ENCODE measurements at places on chromosomes 16 and 17. TPM values are rescaled to one million over a fixed set of nuclear protein-coding genes. Genes with fewer than 3 reads are reported as not detected.

SMPD3 gene
- 1.2 TPM for total RNA-seq

- no peak for DNase-seq
These were observed 22.5 kb downstream of the SPPL2C start for GRCh38 chr17:45867171-45867570.

GRCh38 chr16:26078716-26079355 is 387.1 kb downstream of the HS3ST4 start:
- DNase-seq = no peak

RUSF1 gene
- 93.5 TPM for total RNA-seq

CA7 gene
- not detected for total RNA-seq
